ENCODE measurements at places on chromosomes 11 and 22.

DNA sequence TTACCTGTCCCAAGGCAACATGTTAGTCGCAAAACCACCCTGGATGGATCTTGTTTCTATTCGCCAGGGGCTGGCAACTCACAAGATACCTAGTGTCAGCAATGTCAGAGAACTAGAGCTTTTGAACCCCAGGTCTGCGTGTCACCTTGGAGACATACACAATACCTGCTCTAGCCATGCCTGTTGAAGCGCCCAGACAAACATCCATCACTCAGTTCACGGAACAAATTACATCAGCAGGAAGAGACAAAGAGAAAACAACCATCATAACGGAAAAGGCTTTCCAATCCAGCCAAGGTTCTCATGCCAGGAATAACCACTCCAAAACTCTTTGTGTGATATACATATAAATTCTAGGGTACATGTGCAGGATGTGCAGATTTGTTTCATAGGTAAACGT, 2.2 kb downstream of the CD59 start:
- DNase-seq: no peak

DNA sequence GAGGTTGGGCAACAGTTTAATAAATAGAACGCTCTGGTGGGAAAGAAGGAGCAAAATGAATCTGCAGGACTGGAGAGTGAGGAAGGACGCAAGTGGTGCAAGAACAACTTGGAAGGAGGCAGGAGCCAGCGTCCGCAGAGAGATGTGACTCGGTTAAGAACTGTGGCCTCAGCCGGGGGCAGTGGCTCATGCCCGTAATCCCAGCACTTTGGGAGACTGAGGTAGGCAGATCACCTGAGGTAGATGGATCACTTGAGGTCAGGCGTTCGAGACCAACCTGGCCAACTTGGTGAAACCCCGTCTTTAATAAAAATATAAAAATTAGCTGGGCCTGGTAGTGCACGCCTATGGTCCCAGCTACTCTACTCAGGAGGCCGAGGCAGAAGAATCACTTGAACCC, 319.7 kb downstream of the LARGE1 start:
- DNase-seq: no peak

GRCh38 chr11:9180784-9181183, 84.4 kb downstream of the DENND5A start:
- no peak for DNase-seq

- DNase-seq: no peak
Measured at GRCh38 chr11:75728992-75729391, 11.4 kb downstream of the MOGAT2 start.

DNA sequence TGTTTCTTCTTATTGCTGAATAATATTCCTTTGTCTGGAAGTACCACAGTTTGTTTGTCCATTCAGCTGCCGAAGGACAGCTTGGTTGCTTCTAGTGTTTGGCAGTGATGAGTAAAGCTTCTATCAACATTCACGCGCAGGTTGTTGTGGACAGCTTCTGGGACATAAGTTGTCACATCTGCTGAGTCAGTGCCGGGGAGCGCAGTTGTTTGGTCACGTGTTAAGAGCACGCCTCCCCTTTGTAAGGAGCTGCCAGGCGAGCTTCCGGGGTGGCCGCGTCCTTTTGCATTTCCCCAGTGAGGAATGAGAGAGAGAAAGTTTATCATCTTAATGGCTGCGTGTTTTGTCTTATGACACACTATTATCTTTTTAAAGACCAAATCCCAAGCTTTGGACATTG, 30.3 kb downstream of the SAMM50 start:
- no peak for DNase-seq

GRCh38 chr22:18906896-18907295, 776 bp downstream of the DGCR6 start:
- DNase-seq: no peak

- no peak for DNase-seq
Measured at GRCh38 chr11:73420136-73420535, 43.9 kb downstream of the RELT start.

GRCh38 chr22:23180893-23181720, 798 bp downstream of the BCR start:
- no peak for DNase-seq

DNA sequence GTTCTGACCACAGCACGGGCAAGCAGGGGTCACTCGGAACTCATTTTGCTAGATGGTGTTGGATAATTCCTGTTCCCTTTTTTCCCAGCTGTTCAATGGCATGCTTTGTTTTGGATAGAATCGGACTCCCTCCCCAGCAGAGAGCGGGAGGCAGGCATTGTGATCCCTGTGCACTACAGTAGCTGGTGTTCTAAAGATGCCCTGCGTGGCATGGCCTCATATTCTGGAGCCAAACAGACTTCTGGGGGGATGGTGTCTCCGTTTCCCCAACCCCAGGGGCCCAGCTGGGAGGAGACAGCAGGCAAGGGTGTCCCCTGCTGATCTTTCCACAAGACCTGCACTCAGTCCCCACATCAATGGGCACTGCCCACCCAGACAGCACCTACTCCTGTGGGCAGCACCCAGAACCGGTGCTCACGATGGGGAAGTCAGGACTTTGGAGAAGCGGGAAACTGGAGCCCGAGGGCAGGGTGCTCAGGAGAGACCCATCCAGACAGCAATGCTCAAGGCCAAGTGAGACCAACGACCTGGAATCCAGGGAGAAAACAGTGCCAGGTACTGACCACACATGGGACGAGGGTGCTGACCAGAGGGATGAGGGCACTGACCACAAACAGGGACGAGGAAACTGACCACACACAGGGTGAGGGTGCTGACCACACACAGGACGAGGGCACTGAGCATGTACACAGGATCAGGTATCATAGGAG, 934.9 kb downstream of the BRD1 start:
- no peak for DNase-seq

- DNase-seq: no peak
Measured at GRCh38 chr11:65016705-65017104, 2.7 kb downstream of the ARL2 start.

DNA sequence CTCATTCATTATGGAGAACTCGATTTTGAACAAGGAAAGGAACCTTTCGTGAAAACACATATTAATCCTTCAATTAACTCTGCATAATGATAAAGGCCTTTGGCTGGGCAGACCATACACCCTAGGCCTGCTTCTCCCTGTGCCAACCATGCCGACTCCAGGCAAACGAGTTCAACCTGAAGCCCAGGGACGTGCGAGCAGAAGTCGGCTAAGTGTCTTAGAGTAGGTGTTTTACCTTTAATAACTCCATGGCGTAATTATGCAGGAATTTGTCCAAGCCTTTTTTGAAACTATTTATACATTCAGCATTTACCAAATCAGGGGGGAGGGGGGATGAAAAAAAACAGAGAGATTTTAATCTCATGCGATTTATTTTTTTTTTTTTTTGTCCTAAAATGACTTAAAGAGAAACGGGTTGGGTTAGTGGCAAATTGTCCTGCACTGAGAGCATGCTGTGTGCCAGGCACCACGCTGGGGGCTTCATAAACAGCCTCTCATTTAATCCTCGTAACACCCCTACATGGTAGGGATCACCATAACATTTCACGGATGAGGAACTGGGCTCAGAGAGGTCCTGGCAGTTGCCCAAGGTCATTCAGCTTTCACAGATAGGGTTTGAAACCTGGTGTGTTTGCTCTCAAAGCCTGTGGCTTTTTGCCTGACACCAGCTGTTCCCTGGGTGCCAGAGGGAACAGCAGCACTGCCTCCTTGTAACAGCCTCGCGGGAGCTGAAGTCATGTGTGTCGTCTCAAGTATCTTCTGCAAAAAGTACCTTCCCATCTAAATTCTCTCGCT, 423.9 kb downstream of the MN1 start:
- no peak for DNase-seq

DNA sequence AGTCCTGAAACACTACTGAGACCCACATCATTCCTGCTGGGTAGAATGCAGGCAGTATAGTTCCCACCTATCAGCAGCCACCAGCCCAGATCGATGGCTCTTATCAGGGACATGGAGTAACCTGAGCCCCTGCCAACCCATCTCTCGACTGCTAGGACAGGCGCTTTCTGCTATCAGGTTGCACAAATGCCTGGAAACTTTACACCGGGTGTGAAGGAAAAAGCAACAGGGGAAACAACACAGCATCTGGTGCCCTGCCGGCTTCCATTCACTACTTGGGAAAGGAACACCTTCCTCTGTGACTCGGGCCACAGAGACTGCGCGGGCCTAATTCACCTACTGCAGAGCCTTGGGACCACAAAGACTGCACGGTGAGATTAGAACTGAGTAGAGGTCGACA, 18.5 kb downstream of the RBFOX2 start:
- DNase-seq: no peak

- DNase-seq: no peak
Measured at GRCh38 chr22:17098379-17098819, 13.6 kb downstream of the IL17RA start.

DNA sequence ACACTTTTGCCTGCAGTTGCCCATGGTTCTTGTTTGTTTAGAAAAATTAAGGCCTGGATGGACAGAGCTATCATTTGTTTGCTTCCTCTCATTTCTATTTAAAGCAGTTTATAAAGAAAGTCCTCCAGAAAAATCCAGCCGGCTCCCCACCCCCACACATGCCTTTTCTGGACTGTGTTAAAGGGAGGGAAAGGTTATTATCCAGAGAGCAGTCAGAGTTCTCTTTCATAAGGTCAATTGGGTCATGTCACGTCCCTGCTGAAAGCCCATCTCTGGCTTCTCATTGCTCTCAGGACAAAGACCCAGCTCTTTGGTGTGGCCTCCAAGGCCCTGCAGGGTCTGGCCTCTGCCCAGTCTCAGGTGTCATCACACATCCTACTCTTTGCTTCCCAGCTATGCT, 9.8 kb upstream of the GRK3 start:
- no peak for DNase-seq

GRCh38 chr11:17777086-17777737, 42.6 kb downstream of the KCNC1 start:
- no peak for DNase-seq

DNA sequence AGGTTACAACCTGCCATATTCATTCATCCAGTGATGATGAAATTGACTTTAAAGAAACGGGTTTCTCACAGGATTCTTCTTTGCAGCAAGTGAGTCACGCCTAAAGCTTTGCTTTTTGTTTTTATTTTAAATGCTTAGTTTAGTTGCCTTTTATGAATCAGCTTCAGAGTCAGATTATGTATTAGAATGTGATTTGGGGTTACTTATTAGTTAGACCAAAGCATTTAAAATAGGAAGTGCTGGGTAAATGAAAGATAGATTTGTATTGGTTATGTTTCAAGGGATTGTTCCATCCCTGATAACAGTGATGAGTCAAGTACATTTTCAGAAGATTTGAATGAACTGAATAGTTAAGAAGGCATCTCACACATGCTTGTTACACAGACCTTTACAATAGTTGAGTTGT, 101.3 kb upstream of the GAL start:
- no peak for DNase-seq

- DNase-seq: no peak
Measured at GRCh38 chr22:45159652-45160462, 3.9 kb upstream of the NUP50 start.

GRCh38 chr11:70068950-70069349, 9.2 kb upstream of the ANO1 start:
- no peak for DNase-seq

- no peak for DNase-seq
Measured at GRCh38 chr11:68337399-68337835, 25.0 kb downstream of the LRP5 start.

DNA sequence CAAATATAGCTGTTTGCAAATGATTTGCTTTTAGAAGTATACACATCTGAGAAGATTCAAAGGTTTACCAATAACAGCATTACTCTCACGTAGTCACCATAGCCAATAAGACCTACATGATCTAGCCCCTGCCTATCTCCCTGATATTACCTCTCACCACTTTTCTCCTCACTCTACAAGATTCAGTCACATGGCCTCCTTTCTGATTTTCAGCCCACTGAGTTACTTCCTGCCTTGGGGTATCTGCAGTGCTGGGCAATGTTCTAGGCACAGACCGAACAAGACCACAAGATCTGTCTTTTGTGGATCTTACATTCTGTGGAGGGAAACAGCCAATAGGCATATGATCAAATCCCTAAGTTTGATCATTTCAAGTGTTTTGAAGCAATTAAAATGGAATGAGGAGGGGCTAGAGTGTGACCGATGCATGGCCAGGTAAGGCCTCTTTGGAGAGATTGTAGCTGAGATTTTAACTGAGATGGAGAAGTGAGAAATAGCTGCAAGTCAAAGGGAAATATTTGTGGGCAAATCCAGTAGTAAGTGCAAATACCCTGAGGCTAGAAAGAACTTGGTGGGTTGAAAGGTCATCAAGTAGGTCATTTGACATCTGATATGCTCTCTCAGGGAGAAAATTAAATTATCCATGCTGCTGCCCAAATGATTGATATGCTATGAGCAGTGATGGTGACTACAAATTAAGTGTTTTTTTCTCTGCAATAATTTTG, 43.1 kb downstream of the ARL14EP start:
- DNase-seq: no peak

DNA sequence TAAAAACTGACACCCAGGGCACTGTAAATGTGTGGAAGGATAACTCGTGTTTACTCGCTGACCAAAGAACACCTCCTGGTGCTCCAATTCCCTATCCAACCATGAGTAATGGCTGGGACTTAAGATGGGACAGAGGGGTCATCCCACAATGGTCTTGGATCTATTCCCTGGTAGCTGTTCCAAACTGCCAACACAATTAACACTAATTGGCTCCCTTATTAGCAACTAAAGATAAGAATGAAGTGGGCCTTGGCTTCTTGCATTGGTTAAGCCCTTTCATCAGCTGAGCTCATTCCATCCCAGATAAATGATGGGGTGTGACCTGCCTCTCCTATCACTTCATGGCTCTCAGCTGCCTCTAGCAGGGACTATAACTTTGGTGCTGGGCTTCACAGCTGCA, 1.5 kb upstream of the SIK3 start:
- no peak for DNase-seq

- DNase-seq: no peak
Measured at GRCh38 chr11:63907808-63908530, 9.0 kb downstream of the RCOR2 start.

- DNase-seq: no peak
Measured at GRCh38 chr22:26450453-26451185, 21.6 kb downstream of the ASPHD2 start.

- no peak for DNase-seq
Measured at GRCh38 chr11:31487848-31488247, 21.6 kb downstream of the IMMP1L start.

GRCh38 chr11:22459048-22459447, 120.9 kb downstream of the SLC17A6 start:
- no peak for DNase-seq

DNA sequence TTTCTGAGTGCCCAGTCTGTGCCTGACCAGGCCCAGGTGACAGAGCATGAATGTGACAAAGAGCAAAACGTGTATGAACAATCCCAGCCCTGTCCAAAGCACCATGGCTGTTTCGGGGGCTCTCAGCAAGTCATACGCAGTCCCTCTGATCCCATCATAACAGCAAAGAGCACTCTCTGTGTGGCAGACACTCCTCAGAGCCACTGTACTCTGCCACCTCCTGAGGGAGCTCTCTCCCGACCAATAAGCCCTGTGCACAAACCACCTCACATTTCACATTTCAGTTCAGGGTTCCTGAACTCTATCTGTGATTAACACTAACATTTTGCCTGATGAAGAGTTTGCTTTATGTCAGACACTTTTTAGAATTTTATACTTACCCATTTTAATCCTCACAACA, 6.6 kb downstream of the DGCR2 start:
- DNase-seq: no peak

GRCh38 chr11:111939836-111940604, 2.9 kb downstream of the DIXDC1 start:
- no peak for DNase-seq

- DNase-seq: no peak
Measured at GRCh38 chr22:23832226-23833016, 6.4 kb downstream of the DERL3 start.

GRCh38 chr11:119367661-119368120, 13.8 kb downstream of the USP2 start:
- no peak for DNase-seq

GRCh38 chr22:28462041-28462440, 217.6 kb downstream of the TTC28 start:
- DNase-seq: no peak
